ENCODE measurements at places on chromosomes 5 and 9.
A peak's percentile ranks its signal among the peaks of the same experiment; 100 is the strongest.

GRCh38 chr5:67506241-67506640 is 309.6 kb upstream of the CD180 start:
- DNase-seq, result no peak

GRCh38 chr9:98256756-98257155 is 1.3 kb upstream of the TBC1D2 start:
- DNase-seq, result peak; percentile 64

- DNase-seq, result peak; percentile 93
Measured at GRCh38 chr5:76402251-76402885, 717 bp upstream of the IQGAP2 start.

GRCh38 chr5:148465381-148466235 is 81.8 kb downstream of the FBXO38 start:
- no peak for DNase-seq

- no peak for DNase-seq
Measured at GRCh38 chr5:163193886-163194285, 243.5 kb upstream of the CCNG1 start.

DNA sequence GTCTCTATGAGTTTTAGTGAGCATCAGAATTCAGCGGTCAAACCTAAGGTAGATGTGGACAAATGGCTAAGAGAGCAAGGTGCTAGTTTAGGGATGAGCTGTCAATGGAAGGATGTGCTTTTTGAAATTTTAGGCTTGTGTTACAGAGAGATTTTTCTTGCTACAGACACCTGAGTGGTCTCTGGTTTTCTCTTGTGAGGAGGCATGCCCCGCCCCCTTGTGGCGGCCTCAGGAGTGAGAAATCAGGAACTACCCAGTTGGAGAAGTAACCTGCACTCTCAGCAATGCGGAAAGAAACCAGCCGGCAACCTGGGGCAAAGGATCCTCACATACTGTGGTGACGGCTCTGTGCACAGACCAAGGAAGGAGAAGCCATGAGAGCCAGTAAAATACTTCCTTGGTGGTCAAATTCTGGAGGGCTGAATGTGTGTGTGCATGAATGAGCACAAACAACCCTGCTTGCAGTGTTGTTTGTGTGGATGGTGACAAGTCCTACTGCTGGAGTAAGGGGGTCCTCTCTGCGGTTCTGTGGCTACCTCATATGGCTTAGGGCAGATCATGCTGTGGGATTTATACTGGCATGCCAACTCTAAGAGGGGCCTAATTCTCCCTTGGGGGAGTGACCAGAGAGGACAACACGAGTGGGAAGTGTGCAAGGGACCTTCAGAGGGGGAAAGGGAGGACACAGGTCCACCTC is 16.7 kb upstream of the HSD17B4 start:
- DNase-seq, result peak; percentile 86

DNA sequence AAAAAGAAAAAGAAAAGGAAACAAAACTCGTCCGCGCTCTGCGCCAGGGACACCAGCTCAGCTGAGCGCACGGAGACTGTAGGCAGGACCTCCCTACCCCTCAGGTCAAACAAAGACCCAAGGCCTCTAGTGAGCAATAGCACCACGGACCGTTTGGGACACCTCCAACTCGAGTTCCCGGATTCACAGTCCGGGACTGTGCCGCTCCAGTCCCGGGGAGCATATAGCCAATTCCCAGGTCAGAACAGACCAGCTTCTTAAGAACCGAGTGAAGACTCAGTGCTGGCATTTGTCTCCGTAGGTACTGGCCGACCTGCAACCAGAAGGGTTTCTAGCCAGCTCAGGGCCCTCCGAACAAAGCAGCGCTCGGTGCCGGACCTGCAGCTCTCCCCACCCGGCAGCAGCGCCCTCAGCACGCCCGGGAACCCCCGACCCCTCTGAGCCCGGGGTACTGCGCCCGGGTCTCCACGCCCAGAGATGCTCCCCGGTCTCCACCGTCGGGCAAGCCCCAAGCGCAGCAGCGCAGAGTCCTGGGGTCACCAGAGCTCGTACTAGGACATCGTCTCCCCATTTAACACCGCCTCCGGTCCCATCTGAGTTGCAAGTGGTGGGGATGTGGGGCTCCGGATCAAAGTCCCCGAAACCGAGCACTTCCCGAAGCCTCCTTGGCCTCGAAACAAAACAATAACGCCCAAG is 591 bp downstream of the ABCA1 start:
- DNase-seq, result peak; percentile 45

GRCh38 chr9:98057138-98057799 is 737 bp downstream of the NANS start:
- DNase-seq, result peak; percentile 20

DNA sequence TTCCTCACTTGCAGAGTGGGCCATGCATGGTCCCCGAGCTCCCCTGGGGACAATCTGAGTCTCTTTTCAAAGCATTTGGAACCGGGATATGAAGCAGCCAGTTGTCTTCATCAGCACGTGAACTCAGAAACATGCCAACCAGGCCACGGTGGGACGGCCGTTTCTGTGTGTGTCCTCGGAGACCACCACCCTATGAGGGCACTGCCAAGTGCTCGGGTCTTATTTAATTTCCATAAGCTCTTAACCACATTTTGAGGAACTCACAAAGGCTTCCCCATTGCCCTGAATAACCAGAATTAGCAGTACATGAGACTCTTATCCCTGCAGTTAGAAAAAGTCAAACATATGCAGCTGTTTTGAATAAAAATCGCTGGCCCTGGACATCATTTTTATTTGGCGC is 60.1 kb downstream of the OTULIN start:
- no peak for DNase-seq

- DNase-seq, result no peak
Measured at GRCh38 chr5:66722686-66723085, 126.5 kb downstream of the MAST4 start.

GRCh38 chr5:102955488-102955887 is 164.4 kb downstream of the GIN1 start:
- DNase-seq, result no peak

GRCh38 chr9:18023332-18023731 is 444.5 kb downstream of the SH3GL2 start:
- DNase-seq, result no peak

DNA sequence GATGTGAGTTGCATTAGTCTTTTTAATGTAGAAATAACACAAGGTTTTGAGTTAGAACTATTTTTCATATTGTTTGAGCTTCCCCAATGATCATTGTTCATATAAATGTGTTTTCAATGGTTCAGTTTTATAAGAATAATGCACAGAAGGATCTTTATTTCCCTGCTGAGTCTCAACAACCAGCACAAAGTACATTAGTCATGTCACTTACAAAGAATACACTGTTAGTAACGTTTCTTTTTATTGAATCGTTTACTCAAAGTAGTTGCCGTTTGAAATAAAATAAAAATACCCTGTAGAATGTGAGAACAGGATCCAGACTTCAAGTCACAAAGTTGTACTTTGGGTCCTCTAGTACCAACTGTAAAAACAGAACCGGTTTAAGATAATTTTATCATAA is 41.5 kb downstream of the ERCC8 start:
- no peak for DNase-seq

DNA sequence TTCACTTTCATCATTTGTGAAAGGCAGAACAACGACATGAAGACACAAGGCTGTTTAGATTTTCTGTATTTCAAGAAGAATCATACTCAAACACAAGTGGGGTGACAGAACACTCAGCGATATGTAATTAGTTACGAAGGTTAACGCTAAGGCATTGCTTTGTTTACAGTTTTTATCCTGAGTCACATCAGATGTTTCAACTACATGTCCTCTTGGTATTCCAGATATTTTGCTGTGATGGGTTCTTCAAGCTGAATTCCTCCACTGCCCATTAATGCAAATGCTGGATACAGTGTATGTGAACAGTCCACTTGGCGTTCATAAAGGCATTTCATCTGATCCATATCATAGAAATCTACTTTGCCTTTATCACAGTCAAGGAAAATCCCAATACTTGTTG is 43.4 kb downstream of the TRIM36 start:
- DNase-seq, result no peak

GRCh38 chr5:51829230-51829629 is 446.0 kb downstream of the ISL1 start:
- DNase-seq, result no peak
